ENCODE measurements at places on chromosomes 6 and 20.

DNA sequence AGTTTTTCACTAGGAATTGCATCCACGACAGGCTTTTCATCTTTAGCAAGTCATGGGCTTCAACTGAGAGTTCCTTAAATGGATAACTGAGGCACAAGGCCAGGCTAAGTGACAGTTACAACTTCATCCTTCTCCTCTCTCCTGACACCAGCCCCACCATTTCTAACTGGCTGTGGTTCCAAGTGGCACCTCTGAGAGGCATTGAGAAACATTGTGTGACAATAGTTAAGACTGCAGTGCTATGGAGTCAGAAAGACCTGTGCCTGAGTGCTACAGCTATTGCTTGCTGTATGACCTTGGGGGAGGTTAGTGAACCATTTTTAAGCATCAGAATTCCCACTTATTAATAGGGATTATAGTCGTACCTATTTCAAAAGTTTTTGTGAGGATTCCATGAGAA is 26.2 kb upstream of the MLIP start:
- no peak for DNase-seq

DNA sequence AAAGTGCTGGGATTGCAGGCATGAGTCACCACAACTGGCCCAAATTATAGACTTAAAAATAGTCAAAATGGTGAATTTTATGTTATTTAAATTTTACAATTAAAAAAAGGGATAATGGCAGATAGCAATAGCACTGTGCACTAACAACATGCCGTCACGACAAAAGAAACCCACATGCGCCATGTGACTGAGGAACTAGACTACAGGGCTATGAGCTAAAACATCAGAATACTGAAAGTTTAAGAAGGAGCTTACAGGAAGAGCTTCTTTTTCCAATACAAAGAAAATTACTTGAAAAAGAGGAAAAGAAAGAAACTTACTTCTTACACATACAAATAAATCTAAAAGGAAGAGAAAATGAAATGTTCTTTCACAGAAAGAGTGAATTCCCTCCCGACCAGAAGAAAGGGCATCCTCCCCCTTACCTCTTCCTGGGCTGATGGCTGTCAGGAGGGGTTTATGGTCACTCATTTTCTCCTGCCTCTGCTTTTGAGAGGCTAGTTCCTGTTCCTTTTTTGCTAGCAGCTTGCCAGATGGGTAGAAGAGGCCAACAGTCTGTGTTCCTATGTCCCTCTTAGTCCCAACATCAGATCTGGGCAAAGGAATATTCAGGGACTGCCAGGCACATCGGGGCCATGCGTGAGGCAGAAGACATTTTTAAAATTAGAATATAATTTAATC is 54.5 kb downstream of the DZANK1 start:
- no peak for DNase-seq

- no peak for DNase-seq
Observed at GRCh38 chr20:36819659-36820058, 46.1 kb upstream of the DSN1 start.

- DNase-seq, result no peak
Observed at GRCh38 chr20:50645253-50646068, 45.9 kb downstream of the RIPOR3 start.

- DNase-seq, result no peak
Observed at GRCh38 chr6:37891072-37891471, 71.5 kb downstream of the ZFAND3 start.

- no peak for DNase-seq
Observed at GRCh38 chr6:144284478-144284782, 705 bp upstream of the UTRN start.

DNA sequence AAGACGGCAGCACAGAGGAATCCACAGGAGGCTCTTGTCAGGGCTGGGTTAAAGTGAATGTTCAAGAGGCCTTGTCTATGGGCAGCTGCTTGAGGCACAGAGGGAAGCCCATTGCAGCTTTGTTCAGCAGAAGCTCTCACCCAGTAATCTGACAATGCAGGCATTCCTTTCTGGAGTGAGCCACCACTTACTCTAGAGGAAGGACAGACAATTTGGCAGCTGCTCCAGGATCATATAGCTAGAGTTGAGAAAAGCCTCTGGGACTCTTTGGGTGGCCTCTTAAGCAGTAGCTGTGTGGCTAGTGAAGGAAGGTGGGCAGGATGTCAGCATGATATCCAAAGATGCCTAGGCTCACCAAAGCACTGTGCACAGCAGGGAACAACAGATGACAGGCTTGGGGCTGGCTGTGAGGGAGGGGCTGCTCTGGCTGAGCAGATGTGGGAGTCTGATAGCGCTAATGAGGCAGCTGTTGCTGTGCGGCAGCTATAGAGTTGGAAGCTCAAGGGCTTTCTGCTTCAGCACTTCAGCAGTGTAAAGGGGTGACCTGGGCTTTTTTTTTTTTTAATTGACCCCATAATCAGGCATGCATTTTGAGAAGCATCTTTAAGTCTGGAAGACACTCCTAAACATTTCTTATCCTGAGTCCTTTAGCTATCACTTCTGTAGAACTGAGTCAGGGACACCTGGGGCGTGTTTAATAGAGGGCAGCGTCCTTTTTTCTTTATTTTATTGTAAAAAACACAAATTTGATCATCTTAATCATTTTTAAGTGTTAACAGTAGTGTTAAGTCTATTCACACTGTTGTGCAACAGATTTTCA is 27.2 kb downstream of the CMTR1 start:
- no peak for DNase-seq

- DNase-seq, result no peak
Observed at GRCh38 chr6:797479-798077, 104.6 kb upstream of the EXOC2 start.

GRCh38 chr6:125031385-125031784 is 69.1 kb downstream of the RNF217 start:
- no peak for DNase-seq

- no peak for DNase-seq
Observed at GRCh38 chr20:56711018-56711417, 81.9 kb downstream of the TFAP2C start.

DNA sequence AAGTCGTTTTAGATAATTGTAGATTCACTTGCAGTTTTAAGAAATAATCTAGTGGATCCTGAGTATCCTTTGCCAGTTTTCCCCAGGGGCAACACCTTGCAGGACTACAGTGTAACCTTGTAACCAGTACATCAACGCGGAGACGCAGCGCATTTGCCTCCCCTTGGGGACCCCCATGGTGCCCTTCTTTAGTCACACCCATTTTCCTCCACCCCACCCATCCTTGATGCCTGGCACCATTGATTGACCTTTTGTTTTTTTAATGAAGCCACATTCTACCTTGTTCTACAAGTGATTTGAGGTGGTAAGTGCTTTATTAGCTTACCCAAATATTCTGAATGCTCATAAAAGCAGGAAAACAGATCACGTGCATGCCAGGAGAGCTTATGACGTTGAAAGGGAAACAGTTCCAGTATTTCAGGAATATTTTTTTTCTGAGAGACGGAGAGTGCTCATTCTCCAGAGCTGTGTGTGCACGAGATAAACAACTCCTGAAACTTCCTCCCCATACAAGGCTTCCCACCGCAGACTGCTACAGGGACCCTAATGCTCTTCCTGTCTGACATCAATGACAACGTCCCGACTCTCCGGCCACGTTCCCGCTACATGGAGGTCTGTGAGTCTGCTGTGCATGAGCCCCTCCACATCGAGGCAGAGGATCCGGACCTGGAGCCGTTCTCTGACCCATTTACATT is 35.7 kb downstream of the CDH26 start:
- DNase-seq, result no peak

- no peak for DNase-seq
Observed at GRCh38 chr20:58075586-58076345, 152.7 kb downstream of the ANKRD60 start.

GRCh38 chr6:70503813-70504465 is 62.8 kb upstream of the SDHAF4 start:
- no peak for DNase-seq

- DNase-seq, result no peak
Observed at GRCh38 chr6:147201885-147202515, 2.2 kb upstream of the STXBP5 start.

- no peak for DNase-seq
Observed at GRCh38 chr6:34556031-34556471, at the start of gene SPDEF. Gene SPDEF, minus strand, starts transcription at chr6:34556329. Its CDS starts 11,874 bp downstream, at chr6:34544455.

DNA sequence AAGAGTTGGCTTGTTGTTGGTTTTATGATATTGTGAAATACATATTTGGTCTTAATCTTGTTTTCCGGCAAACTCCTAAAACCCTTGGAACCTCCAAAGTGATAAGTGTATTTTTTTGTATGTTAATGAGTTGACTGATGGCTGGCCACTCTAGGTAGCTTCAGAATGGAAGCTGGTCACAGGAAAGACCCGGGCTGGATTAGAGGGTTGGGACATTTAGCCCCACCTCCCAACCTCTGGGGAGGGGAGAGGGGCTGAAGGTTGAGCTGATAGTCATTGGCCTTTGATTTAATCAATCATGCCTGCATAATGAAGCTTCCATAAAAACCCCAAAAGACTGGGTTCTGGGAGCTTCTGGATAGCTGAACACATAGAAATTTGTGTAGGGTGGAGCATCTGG is 42.7 kb downstream of the SASH1 start:
- DNase-seq, result no peak

DNA sequence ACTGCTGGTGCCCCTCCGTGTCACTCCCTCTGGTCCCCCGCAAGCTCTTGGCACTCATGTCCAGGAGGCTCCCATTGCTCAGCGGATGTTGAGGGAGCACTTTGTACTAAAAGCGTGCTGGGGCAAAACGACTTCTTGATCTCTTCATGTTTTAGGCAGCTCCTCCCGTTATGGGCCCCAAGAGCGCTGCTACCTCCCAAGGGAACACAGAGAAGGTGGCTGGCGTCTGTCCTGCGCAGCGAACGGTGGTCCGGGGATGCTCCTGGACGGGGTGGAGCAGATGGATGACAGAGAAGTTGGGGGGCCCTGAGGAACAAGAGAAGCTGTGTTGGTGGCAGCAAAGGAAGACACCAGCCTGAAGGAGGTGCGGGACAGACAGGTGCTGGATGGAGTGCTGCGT is 99.8 kb downstream of the TMEM242 start:
- no peak for DNase-seq

- no peak for DNase-seq
Observed at GRCh38 chr6:100504786-100505737, 40.3 kb upstream of the SIM1 start.

DNA sequence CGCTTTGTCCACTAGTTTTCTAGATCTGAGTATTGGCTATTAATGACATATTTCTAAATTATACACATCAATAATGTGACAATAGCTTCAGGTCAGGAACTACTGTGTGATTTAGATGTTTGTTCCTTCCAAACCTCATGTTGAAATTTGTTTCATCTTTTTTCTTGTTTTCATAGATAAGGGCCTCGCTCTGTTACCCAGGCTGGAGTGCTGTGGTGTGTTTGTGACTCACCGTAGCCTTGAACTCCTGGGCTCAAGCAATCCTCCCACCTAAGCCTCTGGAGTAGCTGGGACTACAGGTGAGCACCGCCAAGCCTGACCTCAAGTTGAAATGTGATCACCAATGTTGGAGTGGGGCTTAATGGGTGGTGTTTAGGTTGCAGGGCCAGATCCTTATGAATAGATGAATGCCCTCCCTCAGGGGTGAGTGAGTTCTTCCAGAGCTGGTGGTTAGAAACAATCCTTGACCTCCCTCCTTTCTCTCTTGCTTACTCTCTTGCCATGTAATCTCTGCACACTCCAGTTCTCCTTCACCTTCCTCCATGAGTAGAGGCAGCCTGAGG is 5.9 kb upstream of the NQO2 start:
- no peak for DNase-seq

DNA sequence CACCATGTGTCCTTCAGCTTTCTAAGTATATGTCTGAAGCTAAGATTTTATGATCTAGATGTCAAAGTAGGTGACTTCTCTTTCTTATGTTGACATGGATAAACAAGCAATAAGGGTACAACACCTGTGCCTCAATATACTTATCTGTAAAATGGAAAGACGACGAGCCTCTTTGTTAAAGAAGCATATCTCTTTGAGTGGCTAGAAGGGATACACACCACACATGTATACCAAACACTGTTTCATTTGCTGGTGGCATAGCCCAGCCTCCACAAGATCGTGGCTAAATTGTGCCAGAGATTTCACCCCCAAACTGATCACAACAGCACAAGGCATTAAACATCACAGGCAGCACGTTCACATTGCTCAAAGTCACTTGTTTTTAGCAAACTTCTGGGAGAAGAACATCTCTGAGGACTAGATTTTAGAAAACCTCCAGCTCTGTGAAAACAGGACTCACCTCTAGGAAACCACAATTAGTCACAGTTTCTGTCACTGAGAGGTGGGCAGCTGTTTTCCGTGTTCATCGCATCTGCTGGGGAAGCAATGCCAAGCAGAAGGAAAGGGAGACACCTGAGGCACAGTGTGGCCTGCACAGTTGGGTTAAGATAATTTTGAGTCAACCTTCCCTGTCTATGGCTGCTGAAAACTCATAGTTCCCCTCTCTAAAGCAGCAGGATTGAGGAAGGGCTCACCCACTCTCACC is 263.0 kb upstream of the PLCB4 start:
- no peak for DNase-seq

DNA sequence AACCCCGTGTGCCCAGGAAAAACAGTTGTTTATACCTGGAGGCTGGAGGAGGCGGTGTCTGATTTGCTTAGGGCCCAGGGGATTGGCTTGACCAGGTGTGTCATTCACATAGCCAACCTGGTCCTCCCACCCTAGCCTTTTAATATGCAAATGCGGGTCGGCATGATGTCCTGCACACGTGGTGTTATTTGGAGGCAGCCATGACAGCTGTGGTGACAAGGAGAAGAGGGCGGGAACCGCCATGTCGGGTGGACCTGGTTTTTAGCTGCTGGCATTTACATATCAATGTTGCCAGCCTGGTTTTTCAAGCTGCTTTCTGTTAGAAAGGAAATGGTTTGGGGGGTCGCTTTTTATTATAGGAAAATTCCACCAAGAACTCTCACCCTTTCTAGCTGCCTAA is 291.4 kb upstream of the QKI start:
- DNase-seq, result no peak

DNA sequence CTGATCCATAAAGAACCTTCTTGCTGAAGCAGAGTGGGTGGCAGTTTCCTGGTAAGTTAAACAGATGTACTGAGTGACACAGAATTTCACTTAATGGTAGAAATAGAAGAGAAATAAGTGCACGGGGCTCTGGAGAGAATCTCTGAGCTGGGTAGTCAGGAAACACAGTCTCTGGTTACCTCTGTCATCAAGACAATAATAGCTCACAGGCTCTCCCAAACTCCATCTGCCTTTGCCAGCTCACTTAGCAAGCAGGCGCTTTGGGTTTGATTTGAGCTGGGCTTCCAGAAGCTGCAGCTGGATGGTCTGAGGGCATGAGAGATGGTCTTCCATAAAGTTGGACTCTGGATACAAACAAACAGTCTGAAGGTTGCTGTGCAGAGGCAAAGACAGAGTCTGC is 39.6 kb upstream of the PRSS35 start:
- no peak for DNase-seq
